ENCODE measurements at places on chromosomes 3 and 15. TPM values are rescaled to one million over a fixed set of nuclear protein-coding genes. Genes with fewer than 3 reads are reported as not detected.

The RASGRP1 gene
- 5.1 TPM for total RNA-seq

The RTP4 gene
- total RNA-seq: 0.59 TPM

The SCAANT1 gene
- total RNA-seq: not detected

The GALNT15 gene
- total RNA-seq: 9.1 TPM

The IGSF11 gene
- under 0.01 TPM for total RNA-seq

The DUOX1 gene
- not detected for total RNA-seq

The PLXND1 gene
- 316 TPM for total RNA-seq

The BSN gene
- 0.07 TPM for total RNA-seq

The CCR8 gene
- not detected for total RNA-seq
